Stimulated activated CD4-positive, alpha-beta T cell treated with anti-CD3 and anti-CD28 coated beads, Interleukin-2, amount 100 ng/mL, for 24 hours (primary cell): ENCODE measurements at places on chromosomes 2 and 18.

DNA sequence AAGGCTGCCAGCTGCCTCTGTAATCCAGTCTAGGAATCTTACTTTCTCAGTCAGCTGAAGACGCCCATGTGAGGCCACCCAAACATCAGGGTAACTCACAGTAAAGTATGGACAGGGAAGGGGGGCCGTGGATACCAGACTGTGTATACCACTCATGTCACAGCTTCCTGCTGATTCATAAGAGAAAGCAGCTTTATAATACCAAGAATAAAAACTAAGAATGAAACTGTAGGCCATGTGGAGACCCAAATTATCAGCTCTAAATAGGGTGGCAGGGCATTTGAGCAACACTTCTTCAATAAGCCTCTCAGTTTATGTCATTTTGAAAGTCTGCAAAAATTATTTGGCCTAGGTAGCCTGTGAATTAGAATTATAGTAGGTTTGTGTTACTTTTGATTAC, 115.0 kb upstream of the CDCA7 start:
- DNase-seq, result peak; percentile 14

DNA sequence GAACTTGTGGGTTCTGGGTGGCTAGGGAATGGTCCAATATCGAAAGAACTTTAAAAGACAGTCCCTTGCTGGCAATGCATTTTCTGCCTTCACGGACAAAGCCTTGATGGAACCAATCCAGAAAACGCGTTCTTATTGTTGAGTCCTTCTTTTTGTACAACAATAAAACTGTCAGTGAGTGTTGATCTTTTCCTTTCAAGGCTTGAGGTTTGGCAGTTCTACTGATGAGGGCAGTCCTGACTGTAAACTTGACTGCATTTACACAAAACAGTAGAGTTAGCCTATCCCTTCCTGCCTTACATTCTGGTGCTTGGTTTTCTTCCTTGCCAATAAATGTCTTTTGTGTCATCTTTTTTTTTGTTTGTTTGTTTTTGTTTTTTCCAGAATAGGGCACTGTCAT, 2.5 kb upstream of the UGT1A7 start:
- DNase-seq, result no peak

GRCh38 chr2:119432851-119433522, 1.3 kb downstream of the TMEM37 start:
- DNase-seq, result no peak

DNA sequence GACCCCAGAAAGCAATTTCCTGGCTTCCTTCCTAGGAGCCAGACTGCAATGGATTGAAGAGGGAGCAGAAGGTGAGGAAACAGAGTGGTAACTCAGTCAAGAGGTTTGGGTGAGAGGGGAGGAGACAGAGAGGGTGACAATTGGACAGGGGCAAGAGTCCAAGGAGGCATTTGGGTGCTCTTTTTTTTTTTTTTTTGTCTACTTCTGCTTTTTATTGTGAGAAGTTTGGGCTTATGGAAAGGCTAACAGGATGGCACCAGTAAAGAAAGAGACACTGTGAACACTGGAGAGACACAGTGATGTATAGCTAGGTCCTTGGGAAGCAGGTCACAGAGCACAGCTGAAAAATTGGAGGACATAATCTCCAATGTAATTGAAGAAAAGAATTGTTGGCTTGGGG, 25.0 kb downstream of the CYBRD1 start:
- DNase-seq, result no peak

- no peak for DNase-seq
Observed at GRCh38 chr2:162914161-162914560, 75.6 kb upstream of the KCNH7 start.

- no peak for DNase-seq
Observed at GRCh38 chr2:232441147-232441651, 14.8 kb upstream of the ALPI start.

GRCh38 chr18:70578480-70578879, 289.6 kb downstream of the SOCS6 start:
- DNase-seq, result no peak

DNA sequence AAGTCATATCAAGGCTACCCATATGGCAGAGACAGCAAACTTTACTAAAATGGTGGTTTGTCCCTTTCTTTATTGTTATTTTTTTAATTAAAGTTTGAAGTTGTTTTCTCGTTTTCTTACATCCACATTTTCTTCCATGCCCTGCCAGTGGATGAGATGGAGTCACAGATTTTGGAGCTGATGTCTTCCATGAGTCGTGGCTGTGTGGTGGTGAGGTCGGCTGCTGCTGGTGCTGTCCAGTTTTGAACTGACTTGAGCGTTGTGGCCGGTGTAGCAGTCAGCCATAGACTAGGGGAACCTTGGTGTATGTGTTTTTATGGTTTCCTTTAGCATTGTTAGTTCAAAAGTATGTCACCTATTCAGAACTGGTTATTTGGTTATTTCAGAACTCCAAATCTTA, 182.8 kb downstream of the SH3RF3 start:
- DNase-seq, result no peak

- DNase-seq, result peak; percentile 56
Observed at GRCh38 chr2:126244937-126245336, 411.0 kb upstream of the GYPC start.
